CD4-positive, alpha-beta T cell (primary cell): ENCODE measurements at places on chromosomes 16 and 17. TPM values are rescaled to one million over a fixed set of nuclear protein-coding genes. Genes with fewer than 3 reads are reported as not detected.

CA5A gene
- not detected for total RNA-seq

DNA sequence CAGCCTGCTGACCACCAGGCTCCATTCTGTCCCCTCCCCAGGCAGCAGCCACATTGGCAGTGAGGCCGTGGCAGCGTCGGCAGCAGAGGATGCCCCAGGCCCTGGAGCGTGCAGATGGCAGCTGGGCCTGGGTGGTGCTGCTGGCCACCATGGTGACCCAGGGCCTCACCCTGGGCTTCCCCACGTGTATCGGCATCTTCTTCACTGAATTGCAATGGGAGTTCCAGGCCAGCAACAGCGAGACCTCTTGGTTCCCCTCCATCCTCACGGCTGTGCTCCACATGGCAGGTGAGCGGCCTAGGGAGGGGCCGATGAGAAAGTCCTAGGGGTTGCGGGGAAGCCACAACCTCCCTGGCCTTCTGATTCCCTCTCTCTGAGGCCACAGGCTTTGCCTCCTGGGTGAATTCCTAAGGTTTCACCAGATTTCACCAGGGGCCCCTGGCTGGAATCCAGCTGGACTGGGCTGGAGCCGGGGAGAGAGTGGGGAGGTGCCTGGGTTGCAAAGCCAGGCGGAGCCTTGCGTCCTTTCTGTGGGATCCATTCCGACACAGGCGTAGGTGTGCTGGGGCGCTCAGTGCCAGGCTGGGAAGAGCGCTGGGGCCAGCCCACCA, 5.9 kb downstream of the SLC16A5 start:
- no peak overlapping the region for H3K27ac ChIP-seq
- H3K4me3 ChIP-seq, result no peak overlapping the region
- H3K27me3 ChIP-seq, result no peaks in the 10 kb centered on the region
- DNase-seq, result no peak

SLC6A2 gene
- not detected for total RNA-seq

- H3K4me3 ChIP-seq, result peak overlapping the region; percentile 51
- H3K27ac ChIP-seq, result no peak overlapping the region
- peak; percentile 58 for DNase-seq
Observed at GRCh38 chr17:21573961-21574610, 118.2 kb upstream of the KCNJ18 start.

GRCh38 chr17:56184650-56185049, 31.4 kb downstream of the ANKFN1 start:
- H3K27ac ChIP-seq, result no peak overlapping the region
- no peaks in the 10 kb centered on the region for H3K27me3 ChIP-seq
- H3K4me3 ChIP-seq, result no peak overlapping the region
- DNase-seq, result no peak

CCL16 gene
- not detected for total RNA-seq

- H3K4me3 ChIP-seq, result no peak overlapping the region
- H3K4me1 ChIP-seq, result no peaks in the 10 kb centered on the region
- no peak for DNase-seq
- H3K27ac ChIP-seq, result no peak overlapping the region
Observed at GRCh38 chr16:55539488-55539887, 27.0 kb upstream of the CAPNS2 start.

NGFR gene
- total RNA-seq, result 0.22 TPM

DNA sequence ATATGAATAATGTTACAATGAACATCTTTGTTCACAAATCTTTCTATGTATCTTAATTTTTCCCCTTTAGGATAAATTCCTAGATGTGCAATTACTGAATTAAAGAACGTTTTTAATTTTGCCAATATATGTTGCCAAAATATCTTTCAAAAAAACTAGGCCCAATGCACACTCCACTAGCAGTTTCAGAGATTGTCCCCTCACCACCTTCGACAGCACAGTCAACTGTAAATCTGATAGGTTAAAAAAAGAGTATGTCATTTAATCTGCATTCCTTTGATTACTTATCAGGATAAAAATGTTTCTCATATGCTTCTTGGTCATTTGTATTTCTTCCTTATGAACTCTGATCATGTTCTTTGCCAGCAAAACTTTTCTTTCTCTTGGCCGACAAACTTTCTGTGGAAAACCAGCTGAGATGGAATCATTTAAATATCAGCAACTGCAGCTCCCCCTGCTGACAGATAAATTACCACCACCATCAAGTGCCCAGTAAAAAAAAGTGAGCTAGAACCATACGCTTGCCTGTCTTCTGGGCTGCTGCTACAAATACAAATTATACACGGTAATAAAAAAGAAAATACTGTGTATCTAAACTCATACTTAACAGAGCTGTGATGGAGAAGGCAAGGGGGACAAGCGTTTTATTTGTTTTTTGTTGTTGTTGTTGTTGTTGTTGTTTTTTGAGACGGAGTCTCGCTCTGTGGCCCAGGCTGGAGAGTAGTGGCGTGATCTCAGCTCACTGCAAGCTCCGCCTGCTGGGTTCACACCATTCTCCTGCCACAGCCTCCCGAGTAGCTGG, 19.6 kb upstream of the KANSL1 start:
- H3K27me3 ChIP-seq, result no peaks in the 10 kb centered on the region
- H3K27ac ChIP-seq, result no peak overlapping the region
- H3K4me1 ChIP-seq, result peaks cover 6% of the 10 kb centered on the region
- H3K4me3 ChIP-seq, result no peak overlapping the region
- DNase-seq, result no peak

DNA sequence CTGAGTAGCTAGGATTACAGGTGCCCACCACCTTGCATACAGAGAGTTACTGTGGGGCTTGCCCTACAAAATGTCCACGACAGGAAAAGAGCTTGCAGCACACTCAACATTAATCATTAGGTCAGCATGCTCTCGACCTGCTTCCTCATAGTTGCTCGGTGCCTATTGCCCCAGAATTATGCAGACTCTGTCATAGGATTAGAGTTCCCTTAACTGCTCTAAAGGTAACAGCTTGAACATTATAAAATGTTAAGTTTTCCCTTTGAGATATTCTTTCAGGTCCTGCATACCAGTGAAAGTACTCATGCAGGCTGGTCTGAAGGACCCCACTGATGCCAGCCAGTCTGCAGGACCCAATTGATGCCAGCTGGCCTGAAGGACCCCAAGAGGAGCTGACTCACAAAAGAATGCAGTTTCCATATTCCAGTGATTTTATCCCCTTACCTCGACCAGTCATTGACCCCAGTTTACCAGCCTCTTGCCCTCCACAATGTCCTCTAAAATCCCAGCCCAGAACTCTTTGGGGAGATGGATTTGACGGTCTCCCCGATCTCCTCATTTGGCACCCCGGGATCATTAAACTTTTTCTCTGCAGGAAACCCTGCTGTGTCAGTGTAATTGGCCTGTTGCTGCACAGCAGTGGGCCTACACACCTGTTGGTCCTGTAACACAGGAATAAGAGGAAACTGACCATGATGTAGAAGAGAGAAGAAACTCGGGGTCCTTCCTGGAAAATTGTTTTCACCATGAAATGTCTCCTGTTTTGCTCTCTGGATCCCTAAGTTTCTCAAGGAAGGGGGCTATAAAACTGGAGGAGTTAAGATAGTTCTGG, 10.6 kb downstream of the ICAM2 start:
- H3K27me3 ChIP-seq, result no peaks in the 10 kb centered on the region
- H3K36me3 ChIP-seq, result peaks cover 78% of the 10 kb centered on the region
- no peak for DNase-seq
- no peak overlapping the region for H3K4me3 ChIP-seq
- peaks cover 76% of the 10 kb centered on the region for H3K4me1 ChIP-seq

KRT12 gene
- not detected for total RNA-seq

SLC46A1 gene
- 0.45 TPM for total RNA-seq

- H3K36me3 ChIP-seq, result no peaks in the 10 kb centered on the region
- peaks cover 18% of the 10 kb centered on the region for H3K4me1 ChIP-seq
- H3K27ac ChIP-seq, result no peak overlapping the region
- no peak overlapping the region for H3K4me3 ChIP-seq
- DNase-seq, result no peak
- H3K27me3 ChIP-seq, result no peaks in the 10 kb centered on the region
Observed at GRCh38 chr17:21462237-21462636, 86.1 kb downstream of the KCNJ12 start.

ATP2C2 gene
- not detected for total RNA-seq

TEKT5 gene
- total RNA-seq, result not detected

GRCh38 chr16:66193543-66194229, 172.8 kb upstream of the CDH5 start:
- no peak for DNase-seq
- H3K36me3 ChIP-seq, result no peaks in the 10 kb centered on the region
- no peaks in the 10 kb centered on the region for H3K4me1 ChIP-seq
- peaks cover 9% of the 10 kb centered on the region for H3K27me3 ChIP-seq
- H3K4me3 ChIP-seq, result no peak overlapping the region
- no peak overlapping the region for H3K27ac ChIP-seq

- DNase-seq, result no peak
- H3K4me3 ChIP-seq, result no peak overlapping the region
- H3K27me3 ChIP-seq, result no peaks in the 10 kb centered on the region
- no peaks in the 10 kb centered on the region for H3K36me3 ChIP-seq
- H3K4me1 ChIP-seq, result peaks cover 3% of the 10 kb centered on the region
- H3K27ac ChIP-seq, result no peak overlapping the region
Observed at GRCh38 chr17:14552306-14552705, 251.4 kb downstream of the HS3ST3B1 start.

DNA sequence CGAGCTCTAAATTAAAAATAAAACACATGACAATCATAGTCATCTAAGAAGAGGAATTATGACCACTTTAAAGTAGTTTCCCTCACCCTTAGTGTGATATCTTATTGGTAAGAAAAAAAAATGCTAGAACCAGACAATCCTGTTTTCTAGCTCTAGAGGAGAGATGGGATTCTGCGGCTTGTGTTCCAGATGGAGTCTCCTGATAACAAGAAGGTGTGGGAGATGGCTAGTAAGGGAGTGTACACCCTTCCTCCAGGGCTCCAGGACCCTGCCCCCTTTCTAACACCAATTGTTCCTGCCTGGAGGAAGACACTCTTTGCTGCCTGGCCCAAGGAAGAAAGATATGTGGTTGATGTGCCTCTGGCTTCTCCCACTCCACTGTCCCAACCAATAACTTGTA, 68.8 kb upstream of the FBXO47 start:
- no peaks in the 10 kb centered on the region for H3K36me3 ChIP-seq
- no peak overlapping the region for H3K27ac ChIP-seq
- H3K27me3 ChIP-seq, result no peaks in the 10 kb centered on the region
- DNase-seq, result no peak
- H3K4me1 ChIP-seq, result no peaks in the 10 kb centered on the region

CDRT4 gene
- total RNA-seq, result 3.3 TPM

DNA sequence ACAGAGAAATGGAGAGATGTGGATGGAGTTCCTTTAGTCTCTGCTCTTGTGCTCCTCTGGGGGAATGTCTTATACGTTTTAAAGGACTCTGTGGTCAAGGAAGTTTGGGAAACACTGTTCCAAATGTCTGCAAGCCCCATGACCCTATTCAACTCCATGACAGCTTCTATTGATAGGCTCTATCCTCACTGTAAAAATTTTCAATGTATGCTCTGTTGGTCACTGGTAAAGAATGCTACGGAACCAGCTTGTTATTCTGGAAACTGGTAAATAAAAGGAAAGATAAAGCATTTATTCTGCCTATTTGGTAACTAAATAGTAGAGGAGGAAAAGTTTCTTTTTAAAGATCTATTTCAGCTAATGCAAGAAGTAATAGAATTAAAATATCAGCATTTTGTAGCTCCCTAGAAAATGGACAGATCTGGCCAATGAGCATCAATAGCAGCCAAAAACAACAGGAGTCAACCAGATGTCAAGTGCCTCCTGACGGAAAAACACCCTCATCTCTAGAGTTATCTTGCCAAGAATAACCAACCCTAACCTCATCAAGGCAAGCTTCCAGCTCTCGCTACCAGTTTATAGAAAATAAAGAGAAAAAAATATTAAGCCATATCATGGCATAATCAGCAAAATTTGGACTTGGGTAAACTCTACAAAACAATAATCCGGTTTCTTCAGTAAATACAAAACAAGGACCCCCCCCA, 16.1 kb downstream of the GDE1 start:
- no peak overlapping the region for H3K4me3 ChIP-seq
- no peaks in the 10 kb centered on the region for H3K27me3 ChIP-seq
- H3K4me1 ChIP-seq, result no peaks in the 10 kb centered on the region
- H3K36me3 ChIP-seq, result peaks cover 68% of the 10 kb centered on the region

FBXO39 gene
- 0.36 TPM for total RNA-seq

DNA sequence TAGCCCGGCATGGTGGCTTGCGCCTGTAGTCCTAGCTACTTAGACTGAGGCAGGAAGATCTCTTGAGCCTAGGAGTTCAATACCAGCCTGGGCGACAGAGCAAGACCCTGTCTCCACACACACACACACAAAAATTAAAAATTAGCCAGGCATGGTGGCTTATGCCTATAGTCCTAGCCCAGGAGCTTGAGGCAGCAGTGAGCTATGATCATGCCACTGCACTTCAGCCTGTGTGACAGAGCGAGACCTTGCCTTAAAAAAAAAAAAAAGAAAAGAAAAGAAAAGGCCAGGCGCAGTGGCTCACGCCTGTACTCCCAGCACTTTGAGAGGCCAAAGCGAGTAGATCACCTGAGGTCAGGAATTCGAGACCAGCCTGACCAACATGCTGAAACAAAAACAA, 23.9 kb downstream of the C17orf75 start:
- H3K4me1 ChIP-seq, result peaks cover 8% of the 10 kb centered on the region
- H3K4me3 ChIP-seq, result no peak overlapping the region
- no peak for DNase-seq
- no peaks in the 10 kb centered on the region for H3K36me3 ChIP-seq
- no peak overlapping the region for H3K27ac ChIP-seq

DNA sequence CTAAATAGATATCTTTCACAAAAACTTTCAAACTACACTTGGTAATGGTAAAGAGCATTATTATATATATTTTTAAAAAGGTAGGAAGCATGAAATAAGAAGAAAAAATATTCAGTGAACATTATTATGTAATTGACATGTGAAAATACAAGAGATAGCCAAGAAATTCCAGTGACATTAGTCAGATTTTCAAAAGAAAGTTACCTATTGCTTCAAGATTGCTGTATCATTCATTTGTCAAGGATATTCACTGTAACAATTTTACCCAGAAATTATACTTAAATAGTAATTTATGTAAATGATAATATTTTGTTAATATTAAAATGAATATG, 350.2 kb downstream of the KIF2B start:
- no peaks in the 10 kb centered on the region for H3K36me3 ChIP-seq
- no peaks in the 10 kb centered on the region for H3K27me3 ChIP-seq
- H3K27ac ChIP-seq, result no peak overlapping the region

NPIPB4 gene
- 185 TPM for total RNA-seq

BICDL2 gene
- total RNA-seq, result not detected

C17orf107 gene
- 30.5 TPM for total RNA-seq

DNA sequence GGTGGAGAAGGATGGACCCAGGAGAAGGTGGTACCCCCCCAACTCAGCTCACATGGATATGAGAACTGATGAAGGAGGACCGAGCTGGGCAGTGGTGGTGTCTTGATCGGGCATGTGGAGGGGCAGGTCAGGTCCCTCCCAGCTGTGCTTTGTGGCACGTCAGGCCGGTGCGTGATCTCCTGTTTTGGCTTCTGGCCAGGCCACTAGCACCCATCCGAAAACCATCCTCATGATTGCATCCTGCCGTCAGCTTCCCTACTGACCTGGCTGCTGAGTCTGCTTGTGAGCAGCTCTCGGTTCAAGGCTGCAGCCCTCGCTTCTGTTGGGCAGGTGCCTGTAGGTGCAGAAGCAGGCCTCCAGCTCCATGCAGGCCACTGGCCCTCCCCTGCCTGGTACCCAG, 53.1 kb downstream of the PLD6 start:
- no peaks in the 10 kb centered on the region for H3K27me3 ChIP-seq
- H3K4me3 ChIP-seq, result no peak overlapping the region
- H3K27ac ChIP-seq, result no peak overlapping the region
